ENCODE measurements at places on chromosomes 2 and 18.
A peak's percentile ranks its signal among the peaks of the same experiment; 100 is the strongest.

DNA sequence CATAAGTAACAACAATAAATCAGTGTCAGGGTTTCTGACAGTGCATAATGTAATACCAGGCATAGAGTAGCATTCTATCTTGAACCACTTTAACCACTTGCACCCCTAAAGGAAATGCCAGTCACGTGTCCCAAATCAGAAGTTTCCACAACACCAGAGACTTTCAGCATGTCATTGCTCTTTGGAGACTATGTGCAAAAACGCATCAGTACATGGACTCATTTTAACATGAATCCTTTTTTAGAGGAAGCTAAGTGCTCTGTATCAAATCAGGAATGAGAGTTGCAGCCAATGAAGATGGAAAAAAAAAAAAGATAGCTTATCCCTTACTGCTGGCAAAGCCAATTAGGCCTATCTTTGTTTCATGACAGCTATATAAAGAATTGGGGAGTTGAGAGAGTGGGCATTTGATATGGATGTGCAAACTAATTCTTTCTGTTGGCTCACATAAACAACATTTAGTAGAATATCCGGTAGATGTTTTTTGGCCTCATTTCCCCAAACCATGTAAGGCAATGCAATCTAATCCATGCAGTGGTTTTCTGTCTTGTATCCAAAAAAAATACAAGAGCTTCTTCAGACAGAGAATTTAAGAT lies 353.1 kb downstream of the IRS1 start:
- DNase-seq: no peak
- no peaks in the 10 kb centered on the region for H3K4me1 ChIP-seq
- H3K27ac ChIP-seq: no peak overlapping the region
- no peaks in the 10 kb centered on the region for H3K36me3 ChIP-seq

DNA sequence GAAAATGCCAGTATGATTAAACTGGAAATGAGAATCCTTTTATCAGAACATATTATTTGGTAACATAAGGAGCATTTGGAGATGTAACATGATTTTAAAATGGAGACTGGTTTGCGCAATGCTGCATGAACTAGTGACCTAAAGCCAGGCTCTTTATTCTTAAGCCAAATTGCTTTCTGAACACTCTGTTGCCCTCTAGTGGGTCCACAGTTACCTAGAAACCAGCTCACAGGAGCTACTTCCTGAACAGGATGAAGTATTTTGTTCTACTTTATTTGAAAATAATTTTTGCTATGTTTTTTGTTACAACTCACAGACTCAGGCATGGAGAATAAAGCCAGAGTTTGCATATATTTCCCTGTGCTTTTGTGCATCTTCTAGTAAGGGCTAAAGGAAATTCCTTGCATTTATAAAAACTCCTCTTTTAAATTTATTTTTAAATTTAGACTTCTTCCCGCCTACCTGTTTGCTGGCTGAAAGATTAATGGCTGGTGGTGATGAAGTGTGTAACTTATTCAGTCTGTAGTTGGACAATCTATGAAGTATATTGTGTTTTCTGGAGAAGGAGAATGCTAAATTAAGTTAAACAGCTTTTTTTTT lies 146.7 kb downstream of the PARD3B start:
- H3K27me3 ChIP-seq: peaks cover 3% of the 10 kb centered on the region
- H3K27ac ChIP-seq: no peak overlapping the region
- H3K4me1 ChIP-seq: peaks cover 11% of the 10 kb centered on the region

- H3K4me3 ChIP-seq: no peak overlapping the region
- no peak overlapping the region for H3K27ac ChIP-seq
- DNase-seq: no peak
- H3K4me1 ChIP-seq: no peaks in the 10 kb centered on the region
- H3K27me3 ChIP-seq: no peaks in the 10 kb centered on the region
These were observed 27.1 kb downstream of the CAMKMT start for GRCh38 chr2:44388877-44389276.

DNA sequence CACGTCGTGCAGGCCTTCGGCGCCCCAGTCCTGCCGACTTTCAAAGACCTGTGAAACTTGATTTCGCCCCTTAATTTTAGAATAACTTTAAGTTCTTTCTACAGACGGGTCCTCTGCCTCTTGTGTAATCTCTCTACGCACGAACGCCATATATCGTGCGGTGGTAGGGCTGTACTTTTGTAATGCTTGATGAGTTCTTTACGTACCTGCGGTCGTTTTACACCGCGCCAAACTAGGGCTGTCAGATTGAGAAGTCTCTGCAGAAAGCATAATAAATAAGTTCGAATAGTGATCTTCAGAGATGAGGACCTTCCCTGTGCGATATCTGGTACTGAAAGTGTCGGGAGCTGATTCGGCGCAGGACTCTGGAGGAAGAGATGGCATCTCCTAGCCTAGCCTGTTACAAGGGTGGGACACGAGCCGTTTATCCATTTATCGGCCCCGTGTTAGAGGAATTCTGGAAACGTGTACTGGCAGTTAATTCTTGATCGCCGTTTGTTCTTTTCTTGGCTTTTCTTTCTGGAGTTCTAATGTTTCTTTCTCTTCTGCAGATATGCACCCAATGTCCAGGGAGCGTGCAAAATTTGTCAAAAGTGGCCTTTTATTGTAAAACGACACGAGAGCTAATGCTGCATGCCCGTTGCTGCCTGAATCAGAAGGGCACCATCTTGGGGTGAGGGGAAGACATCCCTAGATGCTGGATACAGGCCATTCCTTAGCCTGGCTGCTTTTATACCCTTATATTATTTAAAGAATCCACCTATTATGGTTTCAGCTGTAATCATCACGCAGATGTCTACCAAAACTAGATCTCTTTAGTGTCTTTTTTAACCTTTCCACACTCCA lies 781 bp upstream of the SLC5A6 start:
- peak overlapping the region; percentile 100 for H3K27ac ChIP-seq
- H3K27me3 ChIP-seq: no peaks in the 10 kb centered on the region
- H3K36me3 ChIP-seq: peaks cover 44% of the 10 kb centered on the region

- no peak for DNase-seq
- peaks cover 16% of the 10 kb centered on the region for H3K4me1 ChIP-seq
- no peak overlapping the region for H3K4me3 ChIP-seq
- no peaks in the 10 kb centered on the region for H3K27me3 ChIP-seq
- no peak overlapping the region for H3K27ac ChIP-seq
- H3K36me3 ChIP-seq: no peaks in the 10 kb centered on the region
These were observed 37.4 kb downstream of the CHN1 start for GRCh38 chr2:174967691-174968260.

DNA sequence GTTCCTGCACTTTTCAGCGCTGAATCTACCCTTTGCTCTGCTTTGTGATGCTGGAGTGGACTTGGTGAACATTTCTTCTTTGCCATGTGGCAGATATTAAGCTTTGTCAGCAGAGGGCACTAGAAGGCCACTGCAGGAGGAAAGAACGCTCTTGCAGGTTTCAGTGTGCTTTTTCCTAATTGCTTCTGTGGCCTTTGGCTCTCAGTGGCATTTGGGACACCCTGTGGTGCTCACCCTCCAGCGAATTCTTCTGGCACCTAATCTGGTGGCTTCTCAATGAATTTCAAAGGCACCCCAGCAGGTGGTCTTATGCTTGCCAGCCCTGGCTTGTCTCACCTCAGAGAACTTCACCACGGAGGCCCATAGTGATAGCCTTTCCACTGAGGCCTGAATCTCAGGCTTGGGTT lies 146.7 kb downstream of the MYO3B start:
- peak; percentile 36 for DNase-seq
- H3K4me3 ChIP-seq: no peak overlapping the region
- no peaks in the 10 kb centered on the region for H3K36me3 ChIP-seq
- no peaks in the 10 kb centered on the region for H3K4me1 ChIP-seq
- no peak overlapping the region for H3K27ac ChIP-seq
- H3K27me3 ChIP-seq: peaks cover 4% of the 10 kb centered on the region

DNA sequence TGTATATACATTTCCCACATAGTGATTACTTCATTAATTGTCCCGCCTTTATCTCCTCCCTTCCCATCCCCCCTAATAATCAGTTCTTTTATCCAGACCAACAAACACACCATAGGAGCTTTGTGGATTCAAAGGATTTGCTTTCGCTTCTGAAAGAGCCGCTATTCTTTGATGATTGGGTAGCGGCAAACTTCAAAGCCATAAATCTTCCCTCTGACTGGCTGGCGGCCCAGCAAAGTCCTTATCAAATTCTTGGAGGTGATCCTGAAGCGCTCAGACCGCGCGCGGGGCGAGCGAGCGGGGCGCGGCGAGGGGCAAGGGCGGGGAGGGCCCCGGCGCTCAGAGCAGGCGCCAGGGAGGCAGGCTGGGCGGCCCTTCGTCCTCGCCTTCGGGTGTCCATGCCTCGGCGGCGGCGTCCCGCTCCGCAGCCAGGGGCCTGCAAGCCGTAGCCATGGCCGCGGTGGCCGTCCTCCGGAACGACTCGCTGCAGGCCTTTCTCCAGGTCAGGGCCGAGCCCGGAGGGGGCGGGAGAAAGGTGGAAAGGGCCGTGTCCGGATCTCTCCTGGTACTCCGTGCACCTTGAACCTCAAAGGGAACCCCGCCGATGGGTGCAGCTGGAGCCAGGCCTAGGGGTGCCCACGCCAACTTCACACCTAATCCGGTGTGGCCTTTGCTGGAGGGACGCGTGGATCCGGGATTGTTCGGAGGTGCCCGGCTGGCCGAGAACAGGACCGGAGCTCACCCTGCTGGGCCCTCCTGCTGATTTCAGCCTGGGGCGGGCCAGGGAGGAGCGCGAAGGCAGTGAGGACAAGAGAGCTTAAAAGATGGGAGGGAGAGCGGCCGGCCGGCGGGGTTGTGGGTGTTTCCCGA lies at the start of gene SP5:
SP5 (plus strand) TSS at position 276 of the 870 bp plus-strand sequence; CDS start at position 452, 176 bp downstream.
- peak within 1 kb of the TSS; percentile 61 for H3K27ac ChIP-seq
- peaks cover 31% of the 10 kb centered on the region for H3K4me1 ChIP-seq
- peak within 1 kb of the TSS; percentile 78 for H3K4me3 ChIP-seq
- peaks cover 68% of the 10 kb centered on the region for H3K27me3 ChIP-seq
- H3K36me3 ChIP-seq: peaks cover 6% of the 10 kb centered on the region

DNA sequence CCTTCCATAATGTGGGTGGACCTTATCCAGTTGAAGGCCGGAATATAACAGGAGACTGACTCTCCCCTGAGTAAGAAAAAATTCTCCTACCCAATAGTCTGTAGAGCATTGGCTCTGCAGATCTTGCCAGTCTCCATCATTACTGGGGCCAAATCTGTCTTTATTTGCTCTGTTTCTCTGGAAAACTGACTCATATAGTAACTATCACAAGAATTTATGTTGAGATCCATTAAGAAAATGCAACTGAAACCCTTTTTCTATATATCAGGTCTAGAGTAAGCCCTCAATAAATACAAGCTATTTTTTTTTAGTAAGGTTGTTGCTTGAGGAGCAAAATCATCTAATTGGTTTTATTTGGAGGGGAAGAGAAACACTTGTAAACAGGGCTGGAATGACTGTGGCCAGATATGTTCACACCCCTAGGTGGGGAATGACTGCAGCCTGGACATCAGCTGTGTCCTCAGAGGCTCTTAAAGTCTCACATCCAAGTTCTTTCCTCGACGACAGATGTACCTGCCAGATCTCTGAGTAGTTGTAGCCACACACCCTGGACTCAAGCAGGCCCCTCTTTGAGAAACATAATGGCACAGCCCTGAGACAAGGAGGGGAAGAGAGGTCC lies 339.7 kb downstream of the TNS1 start:
- H3K36me3 ChIP-seq: no peaks in the 10 kb centered on the region
- H3K4me1 ChIP-seq: peaks cover 17% of the 10 kb centered on the region
- H3K27ac ChIP-seq: no peak overlapping the region
- no peak for DNase-seq
- H3K4me3 ChIP-seq: no peak overlapping the region

GRCh38 chr2:54247115-54247514 lies 8.9 kb downstream of the TSPYL6 start:
- no peaks in the 10 kb centered on the region for H3K27me3 ChIP-seq
- H3K27ac ChIP-seq: no peak overlapping the region
- no peak for DNase-seq
- H3K4me3 ChIP-seq: no peak overlapping the region
- no peaks in the 10 kb centered on the region for H3K36me3 ChIP-seq
- H3K4me1 ChIP-seq: no peaks in the 10 kb centered on the region

GRCh38 chr18:9189491-9189890 lies 52.9 kb downstream of the ANKRD12 start:
- no peak overlapping the region for H3K4me3 ChIP-seq
- H3K27ac ChIP-seq: no peak overlapping the region

- no peak for DNase-seq
- H3K36me3 ChIP-seq: peaks cover 41% of the 10 kb centered on the region
- no peak overlapping the region for H3K27ac ChIP-seq
These were observed 45.5 kb downstream of the HNRNPLL start for GRCh38 chr2:38557217-38557616.

DNA sequence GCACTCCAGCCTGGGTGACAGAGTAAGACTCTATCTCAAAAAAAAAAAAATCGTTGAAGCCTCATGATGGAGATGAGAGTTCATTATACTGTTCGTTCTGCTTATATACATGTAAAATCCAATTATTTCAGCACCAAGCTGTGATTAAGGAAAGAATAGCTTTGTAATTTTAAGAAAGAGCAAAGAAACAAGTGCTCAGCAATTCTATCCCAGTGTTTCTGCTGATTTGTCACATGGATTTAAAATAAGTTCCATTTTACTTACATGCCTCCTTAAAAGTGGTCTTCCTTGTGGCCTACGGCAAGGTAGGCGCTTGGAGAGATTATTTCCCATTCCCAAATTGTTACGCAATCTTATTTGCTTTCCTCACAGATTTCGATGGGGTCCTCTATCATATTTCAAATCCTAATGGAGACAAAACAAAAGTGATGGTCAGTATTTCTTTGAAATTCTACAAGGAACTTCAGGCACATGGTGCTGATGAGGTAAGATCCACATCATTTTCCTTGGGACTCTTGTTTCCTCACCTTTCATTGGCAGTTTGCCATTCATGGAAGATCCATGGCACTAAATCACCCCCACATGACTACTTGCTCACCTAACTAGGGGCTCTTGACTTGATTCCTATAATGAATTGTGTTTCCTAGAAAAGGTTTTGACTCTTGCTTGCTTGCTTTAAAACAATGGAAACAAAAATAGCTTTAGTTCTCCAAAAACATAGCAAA lies 11.5 kb downstream of the ARPC2 start:
- peaks cover 67% of the 10 kb centered on the region for H3K4me1 ChIP-seq
- peak overlapping the region; percentile 87 for H3K27ac ChIP-seq
- peaks cover 73% of the 10 kb centered on the region for H3K36me3 ChIP-seq

DNA sequence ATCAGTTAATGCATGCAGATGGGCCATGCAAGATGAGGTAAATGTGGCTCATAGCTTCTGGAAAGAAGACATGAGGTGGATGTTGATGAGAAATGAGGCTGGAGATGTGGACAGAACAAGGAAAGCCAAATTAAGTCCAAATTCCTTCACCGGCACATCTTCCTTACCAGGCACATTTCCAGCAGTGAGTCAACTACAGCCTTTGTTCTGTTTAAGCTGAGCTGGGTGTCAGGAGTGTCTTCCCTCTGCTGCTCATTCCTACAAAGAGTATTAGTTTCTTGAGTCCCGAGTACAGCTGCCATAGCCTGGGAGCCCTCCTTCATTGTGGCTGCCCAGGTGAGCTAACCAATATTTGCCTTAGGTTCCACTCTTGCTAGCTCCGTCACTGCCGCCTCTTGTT lies 945.0 kb downstream of the SLC4A3 start:
- H3K27ac ChIP-seq: no peak overlapping the region
- no peaks in the 10 kb centered on the region for H3K4me1 ChIP-seq
- DNase-seq: no peak
- H3K36me3 ChIP-seq: no peaks in the 10 kb centered on the region
- no peak overlapping the region for H3K4me3 ChIP-seq

All from activated T-helper 1 cell treated with anti-CD3 and anti-CD28 coated beads, Interleukin-12 subunit alpha, Interleukin-12 subunit beta, Interleukin-2, Interleukin-4 antibody, amounts not matched to agents 30 ng/mL and 10 ng/mL and 1 ng/mL, durations not matched to agents 14 hours and 24 hours and 36 hours (primary cell).